ENCODE measurements at places on chromosomes 12 and 14.

- DNase-seq, result no peak
Measured at GRCh38 chr12:52628111-52628507, 9.8 kb upstream of the KRT73 start.

GRCh38 chr12:15230751-15231150 is 9.5 kb upstream of the RERG start:
- DNase-seq, result no peak

DNA sequence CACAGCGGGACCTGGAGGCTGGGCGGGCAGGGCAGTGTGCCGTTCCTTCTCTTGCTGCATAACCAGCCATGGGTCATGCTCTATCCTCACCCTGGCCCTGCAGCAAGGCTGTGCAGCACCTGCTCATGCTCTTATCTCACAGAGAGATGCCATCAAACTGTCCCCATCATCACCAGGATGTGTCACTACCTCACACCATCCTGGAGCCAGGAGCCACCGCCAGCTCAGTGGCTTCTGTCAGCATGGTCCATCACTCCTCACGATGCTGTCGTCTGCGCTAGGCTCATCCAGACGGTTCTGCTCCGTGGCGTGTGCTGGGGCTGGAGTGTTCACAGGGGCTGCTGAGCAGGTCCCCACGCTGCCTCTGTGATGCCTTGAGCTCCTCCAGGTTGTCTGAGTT is 77.2 kb upstream of the DYNC1H1 start:
- DNase-seq, result no peak

- no peak for DNase-seq
Measured at GRCh38 chr12:40971911-40972310, 216.2 kb upstream of the PDZRN4 start.

- no peak for DNase-seq
Measured at GRCh38 chr12:51377099-51377984, 13.9 kb downstream of the GALNT6 start.

DNA sequence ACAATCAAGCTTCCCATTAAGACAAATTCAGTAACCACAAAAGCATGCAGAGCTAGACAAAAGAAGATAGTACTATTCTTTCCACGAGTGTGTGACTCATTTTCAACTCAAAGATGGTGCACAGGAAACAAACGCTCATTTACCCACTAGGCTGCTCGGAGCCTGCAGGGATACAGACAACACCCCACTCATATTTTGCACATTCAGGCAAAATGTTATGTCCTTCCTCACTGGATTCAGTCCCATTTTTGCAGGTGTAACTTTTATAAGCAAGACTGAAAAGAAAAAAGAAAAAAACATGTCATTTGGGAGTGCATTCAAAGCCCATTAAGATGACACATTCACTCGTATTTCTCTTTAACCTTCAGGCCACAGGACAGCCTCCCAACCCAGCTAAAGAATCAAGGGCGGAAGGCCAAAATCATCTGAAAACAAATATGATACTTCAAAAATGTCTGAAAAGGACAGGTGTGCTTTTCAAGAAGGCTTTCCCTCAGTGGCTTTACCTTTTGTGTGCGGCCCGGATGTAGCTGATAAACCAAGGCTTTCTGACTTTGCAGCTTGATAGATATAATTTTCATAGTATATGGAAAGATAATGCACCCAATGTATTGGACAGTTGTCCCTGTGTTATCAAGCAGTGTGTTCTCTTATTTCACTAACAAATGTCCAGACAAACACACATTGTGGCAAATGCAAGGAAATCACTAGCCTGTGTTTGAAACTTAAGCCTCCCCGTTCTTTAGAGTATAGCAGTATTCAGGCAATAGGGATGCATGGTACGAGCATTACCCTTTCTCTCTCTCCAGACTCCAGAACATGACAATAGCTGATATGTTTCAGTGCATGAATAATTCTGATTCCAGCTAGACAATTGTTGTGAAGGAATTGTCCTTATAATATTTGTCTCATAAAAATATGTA is 147.8 kb upstream of the KRR1 start:
- DNase-seq, result no peak

GRCh38 chr12:126343321-126343720 is 1278.1 kb downstream of the AACS start:
- no peak for DNase-seq

GRCh38 chr14:51821822-51822221 is 38.6 kb upstream of the GNG2 start:
- DNase-seq, result no peak

GRCh38 chr12:76518699-76519098 is 40.9 kb downstream of the OSBPL8 start:
- no peak for DNase-seq

- DNase-seq, result no peak
Measured at GRCh38 chr12:58465418-58465817, 454.9 kb downstream of the LRIG3 start.

DNA sequence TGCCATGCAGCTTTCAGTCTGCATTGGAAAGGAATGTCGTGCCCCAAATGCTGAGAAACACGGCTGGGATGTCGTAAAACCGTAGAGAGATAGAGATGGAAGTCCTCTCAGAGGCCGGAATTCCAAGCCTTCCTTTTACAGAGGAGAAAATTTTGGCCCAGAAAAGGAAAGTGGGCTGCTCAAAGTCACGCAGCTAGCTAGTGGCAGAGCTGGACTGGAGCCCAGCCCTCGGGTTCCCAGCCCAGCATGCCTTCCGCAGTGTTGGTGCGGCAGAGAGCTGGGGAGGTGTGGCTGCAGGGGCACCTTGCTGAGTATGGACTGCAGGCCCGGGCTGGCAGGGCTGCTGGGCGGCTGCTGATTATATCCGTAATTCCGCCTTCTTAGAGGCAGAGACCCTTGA is 50.3 kb downstream of the KCNA1 start:
- no peak for DNase-seq

GRCh38 chr12:91179315-91179714 is 3.3 kb downstream of the DCN start:
- no peak for DNase-seq

All from stimulated activated CD8-positive, alpha-beta memory T cell treated with anti-CD3 and anti-CD28 coated beads, Interleukin-7, amount 100 ng/mL, for 24 hours (primary cell).